ENCODE measurements at places on chromosomes 6 and 20. TPM values are rescaled to one million over a fixed set of nuclear protein-coding genes. Genes with fewer than 3 reads are reported as not detected.

DNA sequence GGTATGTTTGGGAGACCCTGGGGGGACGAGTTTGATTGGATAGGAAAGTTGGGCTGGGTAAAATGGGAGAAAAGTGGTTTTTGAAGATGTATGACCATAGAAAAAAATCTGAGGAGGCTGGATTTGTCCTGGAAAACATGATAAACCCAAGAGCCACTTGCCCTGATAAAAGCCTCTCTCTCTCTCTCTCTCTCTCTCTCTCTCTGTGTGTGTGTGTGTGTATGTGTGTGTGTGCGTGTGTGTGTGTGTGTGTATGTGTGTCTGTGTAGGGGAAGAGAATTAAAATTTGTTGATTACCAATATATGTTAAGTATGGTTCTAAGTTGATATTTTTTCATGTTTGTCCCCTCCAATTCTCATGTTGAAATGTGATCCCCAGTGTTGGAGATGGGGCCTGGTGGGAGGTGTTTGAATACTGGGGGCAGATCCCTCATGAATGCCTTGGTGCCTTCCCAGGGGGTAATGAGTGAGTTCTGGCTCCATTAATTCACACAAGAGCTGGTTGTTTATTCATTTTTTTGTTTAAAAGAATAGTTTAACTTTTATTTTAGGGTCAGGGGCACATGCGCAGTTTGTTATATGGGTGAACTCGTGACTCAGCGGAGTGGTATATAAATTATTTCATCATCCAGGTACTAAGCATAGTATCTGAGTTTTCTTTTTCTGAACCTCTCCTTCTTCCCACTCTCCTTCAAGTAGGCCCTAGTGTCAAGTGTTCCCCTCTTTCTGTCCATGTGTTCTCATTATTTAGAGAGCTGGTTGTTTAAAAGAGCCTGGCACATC is 208.8 kb downstream of the TFAP2B start:
- no peaks in the 10 kb centered on the region for H3K36me3 ChIP-seq
- H3K4me1 ChIP-seq, result 0 out of 2 replicates have a peak, but pooled peaks cover 11% of the 10 kb centered on the region
- no peaks in the 10 kb centered on the region for H3K27me3 ChIP-seq
- no peak overlapping the region for H3K4me3 ChIP-seq

DNA sequence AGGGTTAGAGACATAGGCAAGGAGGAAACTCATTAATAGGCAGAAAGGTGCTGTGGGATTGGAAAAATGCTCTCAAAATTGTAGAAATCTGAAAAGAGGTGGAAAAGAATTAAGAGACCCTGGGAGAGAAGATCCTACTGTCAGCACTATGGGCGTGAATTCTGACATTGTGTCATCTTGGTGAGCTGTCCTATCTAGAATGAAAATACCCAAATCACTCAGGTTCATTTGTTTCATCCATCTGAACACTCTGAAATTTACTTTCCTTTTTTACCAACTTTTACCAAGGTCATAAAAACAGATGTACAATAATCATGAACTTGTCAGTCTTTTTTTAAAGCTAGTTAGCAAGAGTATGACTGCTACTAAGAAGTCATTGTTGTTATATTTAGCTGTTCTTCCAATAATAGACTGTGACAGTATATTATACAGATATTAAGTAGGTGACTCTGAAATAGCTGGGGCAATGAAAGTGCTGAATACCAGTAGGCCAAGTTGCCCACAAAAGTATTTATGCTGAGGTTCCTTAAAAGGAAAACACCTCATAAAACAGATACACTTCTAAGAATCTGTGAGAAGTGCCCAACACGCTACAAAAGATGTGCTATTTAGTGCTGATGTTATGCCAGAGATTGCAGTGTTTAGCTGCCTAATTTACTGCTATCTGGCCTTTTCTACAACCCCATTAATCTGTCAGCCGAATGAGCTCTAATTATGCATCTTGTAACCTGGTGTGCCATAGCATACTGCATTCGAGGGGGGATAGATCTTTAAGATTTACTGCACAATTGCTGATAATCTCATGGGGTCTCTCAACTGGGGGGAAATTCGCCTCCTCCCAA is 217.5 kb upstream of the SUPT3H start:
- H3K4me3 ChIP-seq, result no peak overlapping the region
- no peaks in the 10 kb centered on the region for H3K4me1 ChIP-seq
- H3K27me3 ChIP-seq, result no peaks in the 10 kb centered on the region
- H3K36me3 ChIP-seq, result no peaks in the 10 kb centered on the region

IPCEF1 gene
- not detected for total RNA-seq

- no peaks in the 10 kb centered on the region for H3K4me1 ChIP-seq
- H3K36me3 ChIP-seq, result no peaks in the 10 kb centered on the region
- no peak overlapping the region for H3K4me3 ChIP-seq
- no peak overlapping the region for H3K27ac ChIP-seq
These were observed 94.1 kb downstream of the CDH22 start for GRCh38 chr20:46213946-46214823.

RSPH3 gene
- 4.4 TPM for total RNA-seq

GRCh38 chr6:130457605-130458004 is 91.8 kb downstream of the TMEM200A start:
- no peaks in the 10 kb centered on the region for H3K4me1 ChIP-seq
- H3K27ac ChIP-seq, result no peak overlapping the region
- no peaks in the 10 kb centered on the region for H3K27me3 ChIP-seq
- no peak overlapping the region for H3K4me3 ChIP-seq

GRCh38 chr6:71589254-71589653 is 297.1 kb upstream of the RIMS1 start:
- no peak for DNase-seq
- no peaks in the 10 kb centered on the region for H3K4me1 ChIP-seq
- H3K36me3 ChIP-seq, result no peaks in the 10 kb centered on the region
- no peak overlapping the region for H3K27ac ChIP-seq
- H3K27me3 ChIP-seq, result no peaks in the 10 kb centered on the region

DNA sequence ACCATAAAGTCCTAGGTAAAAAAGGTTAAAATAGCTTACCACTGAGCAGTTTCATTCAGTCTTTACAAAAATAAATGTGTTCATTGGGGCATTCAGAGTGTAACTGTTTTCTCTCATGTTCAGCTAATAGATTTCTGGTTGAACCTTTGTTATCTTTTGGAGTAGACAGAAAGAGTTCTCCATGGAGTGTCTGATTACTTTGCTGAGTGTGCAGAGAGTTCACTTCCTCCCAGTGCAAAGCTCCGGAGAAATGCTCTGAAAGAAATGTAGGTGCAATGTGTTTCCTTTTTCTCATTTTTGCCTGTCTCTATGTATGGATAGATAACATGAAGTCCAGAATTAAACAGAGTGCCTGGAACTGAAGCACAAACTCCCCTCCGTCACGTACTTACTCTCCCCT is 52.6 kb downstream of the JAG1 start:
- no peak overlapping the region for H3K4me3 ChIP-seq
- peaks cover 35% of the 10 kb centered on the region for H3K4me1 ChIP-seq
- H3K36me3 ChIP-seq, result no peaks in the 10 kb centered on the region
- H3K27ac ChIP-seq, result peak overlapping the region; percentile 23

DNA sequence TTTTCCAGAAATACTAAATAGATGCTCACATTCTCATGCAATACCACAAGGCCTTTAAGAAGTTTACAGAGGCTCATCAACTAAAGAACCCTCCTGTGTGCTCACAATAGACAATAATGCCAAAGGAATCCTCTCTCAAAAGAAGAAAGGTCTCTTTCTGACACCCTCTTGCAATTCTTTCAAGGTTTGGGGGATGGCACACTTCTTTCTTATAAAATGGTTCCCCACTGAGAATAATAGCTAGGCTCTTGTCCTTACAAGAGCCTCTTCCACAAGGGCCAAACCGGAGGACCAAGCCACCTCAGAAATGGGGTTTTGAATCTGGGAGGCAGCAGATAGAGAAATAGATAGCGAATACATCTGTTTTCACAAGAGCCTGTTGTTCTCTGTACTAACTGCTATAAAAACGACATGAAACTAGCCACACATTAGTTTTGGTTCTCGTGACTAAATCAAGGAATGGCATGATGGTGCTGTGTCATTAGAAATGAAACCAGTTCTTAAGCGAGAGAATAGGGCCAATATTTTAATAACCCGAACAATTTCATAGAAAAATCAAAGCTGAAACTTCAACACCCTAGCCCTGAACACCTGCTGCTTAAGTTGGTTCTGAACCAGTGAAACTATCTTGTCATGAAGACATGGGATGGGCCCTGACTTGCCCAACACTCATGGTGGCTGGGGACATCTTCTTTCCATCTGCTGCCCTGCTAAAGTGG is 81.1 kb downstream of the PRDM1 start:
- H3K27ac ChIP-seq, result no peak overlapping the region
- no peak overlapping the region for H3K4me3 ChIP-seq
- no peaks in the 10 kb centered on the region for H3K36me3 ChIP-seq
- peaks cover 24% of the 10 kb centered on the region for H3K4me1 ChIP-seq
- H3K27me3 ChIP-seq, result no peaks in the 10 kb centered on the region
- no peak for DNase-seq

DNA sequence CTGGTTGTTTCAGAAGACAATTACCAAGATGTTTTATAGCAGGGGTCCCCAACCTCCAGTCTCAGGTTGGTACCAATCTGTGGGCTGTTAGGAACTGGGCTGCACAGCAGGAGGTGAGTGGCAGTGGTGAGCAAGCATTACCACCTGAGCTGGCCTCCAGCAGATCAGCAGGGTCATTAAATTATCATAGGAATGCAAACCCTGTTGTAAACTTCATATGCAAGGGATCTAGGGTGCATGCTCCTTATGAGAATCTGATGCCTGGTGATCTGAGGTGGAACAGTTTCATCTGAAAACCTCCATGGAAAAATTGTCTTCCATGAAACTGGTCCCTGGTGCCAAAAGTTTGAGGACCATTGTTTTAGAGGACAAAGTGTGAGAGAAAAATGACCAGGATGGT is 240.6 kb downstream of the GRM1 start:
- no peaks in the 10 kb centered on the region for H3K36me3 ChIP-seq
- no peaks in the 10 kb centered on the region for H3K27me3 ChIP-seq
- H3K4me1 ChIP-seq, result no peaks in the 10 kb centered on the region
- no peak overlapping the region for H3K27ac ChIP-seq
- no peak overlapping the region for H3K4me3 ChIP-seq

DNA sequence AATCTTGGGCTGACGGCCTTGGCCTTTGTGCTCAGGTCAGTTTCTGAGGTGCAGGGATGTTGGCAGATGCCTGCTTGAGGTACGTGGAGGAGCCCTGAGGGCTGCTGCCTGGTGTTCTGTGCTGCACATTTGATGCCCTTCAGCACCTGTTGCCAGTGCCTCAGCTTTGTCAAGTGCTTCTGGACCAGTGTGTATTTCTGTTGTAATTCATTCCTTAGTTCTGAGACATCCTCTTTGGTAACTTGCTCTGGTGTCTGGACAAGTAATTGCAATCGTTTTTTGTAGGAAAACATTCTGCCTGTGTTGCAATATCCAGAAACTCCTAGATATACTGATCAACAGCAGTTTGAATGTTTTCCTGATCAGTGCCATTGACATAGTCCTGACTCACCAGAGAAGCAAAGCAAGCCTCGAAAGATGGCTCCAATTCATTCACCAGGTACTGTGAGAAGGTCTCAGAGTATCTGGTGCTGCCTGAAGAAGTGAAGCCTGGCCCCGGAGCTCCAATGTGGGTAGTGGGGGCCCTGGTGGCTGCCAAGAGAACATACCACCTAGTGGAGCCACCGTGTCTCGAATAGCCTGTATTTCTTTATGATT is 26.7 kb downstream of the ZNF337 start:
- peaks cover 26% of the 10 kb centered on the region for H3K4me1 ChIP-seq
- no peak overlapping the region for H3K4me3 ChIP-seq
- H3K27ac ChIP-seq, result peak overlapping the region; percentile 0
- no peaks in the 10 kb centered on the region for H3K27me3 ChIP-seq

C4B gene
- 67.2 TPM for total RNA-seq

GRCh38 chr6:90168693-90169131 is 127.9 kb downstream of the BACH2 start:
- H3K36me3 ChIP-seq, result no peaks in the 10 kb centered on the region
- H3K4me3 ChIP-seq, result no peak overlapping the region
- no peaks in the 10 kb centered on the region for H3K27me3 ChIP-seq
- no peaks in the 10 kb centered on the region for H3K4me1 ChIP-seq
- H3K27ac ChIP-seq, result no peak overlapping the region

DNA sequence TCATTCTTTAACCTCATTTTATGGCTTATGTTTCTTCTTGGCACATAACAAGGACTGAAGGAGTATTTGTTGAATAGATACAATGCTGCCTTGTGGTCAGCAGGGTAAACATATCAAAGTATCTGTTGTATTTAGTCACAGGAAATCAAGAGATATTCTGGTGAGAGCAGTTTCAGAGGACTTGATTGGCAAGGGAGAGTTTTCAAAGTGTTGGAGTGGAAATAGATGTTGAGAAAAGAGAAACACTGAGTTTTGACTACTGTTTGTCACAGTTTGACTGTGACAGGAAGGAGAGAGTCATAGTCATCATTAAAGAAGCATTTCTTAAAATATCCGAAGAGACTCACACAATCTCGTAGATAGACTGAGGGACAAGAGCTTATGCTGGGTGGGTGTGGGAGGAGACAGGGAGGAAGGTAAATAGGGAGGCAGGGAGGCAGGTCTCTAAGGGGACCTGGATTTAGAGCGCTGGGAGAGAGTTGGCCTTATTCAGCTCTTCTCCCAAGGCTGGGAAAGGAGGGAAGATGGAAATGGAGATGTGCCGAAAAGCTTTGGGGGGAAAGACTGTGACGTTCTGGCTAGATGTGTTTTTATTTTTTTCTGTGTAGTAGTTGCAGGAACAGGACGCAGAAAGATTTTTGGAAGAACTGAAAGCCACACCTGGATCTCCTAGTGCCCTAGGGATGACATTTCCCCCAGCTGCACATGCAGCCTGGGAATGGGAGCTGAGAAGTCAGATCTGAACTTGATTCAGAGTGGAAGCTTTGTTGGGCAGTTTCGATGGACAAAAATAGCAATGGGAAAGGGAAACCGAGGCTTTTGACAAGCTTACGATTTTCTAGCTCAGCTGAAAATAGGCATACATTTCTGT is 65.0 kb upstream of the IFNGR1 start:
- peak; percentile 16 for DNase-seq
- no peaks in the 10 kb centered on the region for H3K36me3 ChIP-seq
- peaks cover 8% of the 10 kb centered on the region for H3K4me1 ChIP-seq
- no peaks in the 10 kb centered on the region for H3K27me3 ChIP-seq

ACTL10 gene
- not detected for total RNA-seq

RHAG gene
- not detected for total RNA-seq
